ENCODE measurements at places on chromosomes 7 and 10. TPM values are rescaled to one million over a fixed set of nuclear protein-coding genes. Genes with fewer than 3 reads are reported as not detected.

CDK14 gene
- 36.6 TPM for total RNA-seq

NFKB2 gene
- total RNA-seq = 25.9 TPM

TAF5 gene
- 2.9 TPM for total RNA-seq

RNLS gene
- total RNA-seq = 36.5 TPM
